ENCODE measurements at places on chromosomes 12 and 14. TPM values are rescaled to one million over a fixed set of nuclear protein-coding genes. Genes with fewer than 3 reads are reported as not detected.

The NDRG2 gene
- total RNA-seq: 127 TPM

The SOAT2 gene
- not detected for total RNA-seq

DNA sequence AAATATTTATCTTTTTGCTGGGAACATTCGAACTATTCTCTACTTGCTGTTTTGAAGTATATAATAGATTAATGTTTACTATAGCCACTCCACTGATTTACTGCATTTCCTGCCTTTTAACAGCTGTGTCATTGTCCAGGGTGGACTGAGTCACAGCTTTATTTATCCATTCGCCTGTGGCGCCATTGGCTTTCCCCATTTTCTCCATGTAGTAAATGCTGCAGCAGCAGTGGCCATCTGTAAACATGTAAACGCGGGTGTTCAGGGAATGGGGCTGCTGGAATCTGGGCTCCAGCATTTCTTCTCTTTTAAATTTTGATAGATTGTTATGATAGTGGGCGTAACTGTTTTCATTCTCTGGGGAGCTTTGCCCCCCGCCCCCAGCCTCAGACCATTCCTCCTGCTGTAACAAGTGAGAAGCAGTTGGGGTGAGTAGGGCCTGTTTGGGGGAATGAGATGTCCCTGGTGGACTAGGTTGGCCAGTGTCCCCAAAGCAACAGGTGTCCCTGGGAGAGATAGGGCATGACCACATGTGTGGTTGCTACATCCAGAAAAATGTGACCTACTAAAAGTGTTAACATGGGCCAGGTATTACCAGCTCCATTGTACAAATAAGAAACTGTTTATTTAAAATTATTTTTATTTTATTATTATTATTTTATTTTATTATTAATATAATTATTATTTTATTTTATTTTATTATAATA, 32.9 kb downstream of the RIN3 start:
- DNase-seq: no peak

DNA sequence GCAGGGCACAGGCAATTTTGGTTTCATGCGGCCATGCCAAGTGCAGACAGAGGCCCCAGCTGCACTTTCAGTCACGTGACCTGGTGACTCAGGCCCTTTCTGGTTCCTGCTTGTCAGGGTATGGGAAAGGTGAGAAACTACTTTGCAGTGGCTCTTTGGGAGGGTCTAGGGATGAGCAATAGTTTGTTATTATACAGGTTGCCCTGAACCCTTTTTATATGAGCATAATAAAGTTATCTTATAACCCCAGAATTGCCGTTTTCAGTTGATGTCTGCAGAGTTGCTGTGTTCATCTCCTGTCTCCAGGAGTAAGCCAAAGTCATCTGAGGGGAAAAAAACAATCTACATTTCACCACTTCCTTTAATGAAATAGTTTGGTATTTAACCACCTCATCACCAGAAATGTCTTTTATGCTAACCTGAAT, 30.9 kb upstream of the EMP1 start:
- peak; percentile 84 for DNase-seq

GRCh38 chr14:104423701-104424405, 155.7 kb upstream of the C14orf180 start:
- DNase-seq: no peak

DNA sequence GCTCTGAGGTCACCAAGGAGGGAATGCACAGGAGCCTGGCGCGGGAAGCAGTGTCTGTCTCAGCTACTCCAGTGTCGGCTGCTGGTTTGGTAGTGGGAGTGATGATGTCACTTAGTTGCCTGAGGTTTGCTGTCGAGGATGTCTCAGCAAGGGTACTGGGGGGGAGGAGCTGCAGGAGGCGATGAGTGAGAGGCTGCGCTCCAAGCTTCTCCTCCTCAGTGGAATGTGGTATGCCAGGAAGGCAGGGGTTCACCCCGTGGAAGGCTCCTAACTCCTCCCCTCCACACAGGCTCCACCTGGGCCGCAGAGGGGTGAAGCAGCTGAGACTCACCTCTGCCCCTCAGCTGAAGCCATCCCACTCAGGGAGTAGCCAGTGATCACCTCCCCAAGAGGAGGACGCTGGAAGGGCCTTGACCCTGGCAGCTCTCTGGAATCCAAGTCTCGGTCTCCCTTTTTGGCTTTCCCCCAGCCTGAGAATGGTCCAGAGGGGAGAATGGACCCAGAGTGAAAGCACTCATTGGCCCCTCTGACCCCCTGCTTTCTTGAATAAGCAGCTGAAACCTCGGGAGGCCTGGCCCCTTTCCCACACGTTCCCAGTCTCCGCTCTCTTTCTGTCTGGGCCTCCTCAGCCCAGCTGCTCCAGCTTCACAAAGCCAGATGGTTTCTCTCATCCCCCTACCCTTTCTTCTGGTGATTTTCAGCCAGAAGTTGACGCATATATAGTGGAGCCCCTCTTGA, 178.9 kb upstream of the FKBP4 start:
- DNase-seq: peak; percentile 52

- no peak for DNase-seq
Measured at GRCh38 chr14:104274806-104275205, 136.4 kb downstream of the KIF26A start.

- DNase-seq: no peak
Measured at GRCh38 chr14:95349241-95349640, 29.5 kb upstream of the CLMN start.

- peak; percentile 59 for DNase-seq
Measured at GRCh38 chr14:100883789-100884101, 19.8 kb downstream of the RTL1 start.

GRCh38 chr14:75150150-75150549, 23.3 kb upstream of the NEK9 start:
- DNase-seq: no peak
